ENCODE measurements at places on chromosomes 3 and 15. TPM values are rescaled to one million over a fixed set of nuclear protein-coding genes. Genes with fewer than 3 reads are reported as not detected.
A peak's percentile ranks its signal among the peaks of the same experiment; 100 is the strongest.

- no peak for DNase-seq
Measured at GRCh38 chr3:97810779-97811390, 10.9 kb upstream of the CRYBG3 start.

DNA sequence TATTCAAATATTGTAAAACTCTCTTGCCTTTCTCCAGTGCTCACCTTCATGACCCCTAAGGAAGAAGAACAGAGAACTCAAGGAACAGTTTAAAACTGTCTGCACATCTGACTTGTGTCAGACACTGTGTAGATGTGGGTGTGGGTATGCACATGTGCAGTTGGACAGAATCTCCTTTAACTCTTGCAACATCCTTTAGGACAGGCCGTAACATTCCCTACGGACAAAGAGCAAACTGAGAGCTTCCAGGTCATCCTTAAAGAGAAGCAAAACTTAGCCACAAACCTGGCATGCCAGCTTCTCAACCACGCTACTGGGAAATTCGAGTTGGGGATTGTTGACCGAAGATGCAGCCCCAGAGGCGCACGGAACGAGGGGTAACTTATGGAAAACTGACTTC lies 4.1 kb upstream of the SFMBT1 start:
- no peak for DNase-seq

- DNase-seq: peak; percentile 81
Measured at GRCh38 chr3:180855364-180855763, 57.1 kb upstream of the FXR1 start.

DNA sequence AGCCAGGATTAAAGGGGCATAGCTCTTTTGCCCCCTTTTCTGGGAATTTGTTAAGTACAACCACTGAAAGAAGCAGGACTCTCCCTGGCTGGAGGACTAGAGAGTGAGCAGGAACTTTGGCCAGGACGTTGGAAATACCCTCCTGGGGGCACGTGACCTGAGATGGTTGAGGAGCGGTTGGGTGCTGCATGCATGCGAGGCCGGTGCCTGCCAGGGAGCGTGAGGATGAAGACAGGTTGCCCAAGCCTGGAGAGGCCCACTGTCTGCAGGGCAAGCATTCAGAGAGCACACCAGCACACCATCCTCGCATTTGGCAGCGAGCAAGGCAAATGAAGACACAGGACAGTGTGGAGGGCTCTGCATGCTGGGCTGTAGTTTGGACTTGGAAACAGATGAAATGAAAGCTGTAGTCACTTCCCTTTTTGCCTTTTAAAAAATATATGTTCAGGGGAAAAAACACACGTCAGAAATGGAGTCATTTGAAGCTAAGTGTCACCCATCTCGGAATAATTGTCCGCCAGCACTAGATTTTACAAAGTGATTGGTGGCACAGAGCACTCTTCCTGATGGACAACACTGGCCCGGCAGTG lies 217.6 kb downstream of the SLCO3A1 start:
- DNase-seq: no peak

DNA sequence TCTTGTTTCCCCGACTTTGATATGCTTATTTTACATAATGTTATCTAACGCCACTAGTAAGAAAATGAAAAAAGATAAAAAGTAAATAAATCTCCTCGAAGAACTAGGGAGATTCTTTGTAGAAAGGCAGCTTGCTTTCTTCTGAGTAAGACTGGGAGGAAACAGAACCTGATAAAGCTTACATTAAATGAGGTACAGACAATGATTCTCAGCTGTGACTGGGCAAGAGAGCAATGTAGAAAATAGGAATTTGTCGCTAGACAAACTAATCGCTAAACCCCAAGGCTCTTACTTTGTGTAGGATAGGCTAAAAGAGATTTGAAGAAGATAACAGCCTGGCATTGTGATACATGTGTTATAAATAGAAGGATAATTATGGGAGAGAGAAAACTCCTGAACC lies 919.0 kb upstream of the ALCAM start:
- DNase-seq: no peak

DNA sequence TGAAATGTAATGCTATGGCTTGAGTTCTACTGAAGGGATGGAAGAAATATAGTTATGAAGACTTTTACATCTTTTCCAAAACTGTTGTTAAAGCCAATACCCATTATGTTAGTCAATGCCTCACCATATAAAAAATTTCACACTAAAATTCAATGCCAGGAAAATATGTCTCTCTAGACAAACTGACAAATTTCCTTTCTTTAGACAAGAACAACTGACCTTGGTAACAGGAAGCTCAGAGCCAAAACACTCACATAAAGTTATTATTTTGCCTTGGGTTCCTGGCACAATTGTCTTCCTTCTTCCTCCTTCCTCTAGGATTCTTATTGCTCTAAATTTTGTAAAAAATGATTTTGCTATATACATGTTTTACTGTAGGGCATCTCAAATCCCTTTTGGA lies 26.7 kb downstream of the INTS14 start:
- DNase-seq: no peak

DNA sequence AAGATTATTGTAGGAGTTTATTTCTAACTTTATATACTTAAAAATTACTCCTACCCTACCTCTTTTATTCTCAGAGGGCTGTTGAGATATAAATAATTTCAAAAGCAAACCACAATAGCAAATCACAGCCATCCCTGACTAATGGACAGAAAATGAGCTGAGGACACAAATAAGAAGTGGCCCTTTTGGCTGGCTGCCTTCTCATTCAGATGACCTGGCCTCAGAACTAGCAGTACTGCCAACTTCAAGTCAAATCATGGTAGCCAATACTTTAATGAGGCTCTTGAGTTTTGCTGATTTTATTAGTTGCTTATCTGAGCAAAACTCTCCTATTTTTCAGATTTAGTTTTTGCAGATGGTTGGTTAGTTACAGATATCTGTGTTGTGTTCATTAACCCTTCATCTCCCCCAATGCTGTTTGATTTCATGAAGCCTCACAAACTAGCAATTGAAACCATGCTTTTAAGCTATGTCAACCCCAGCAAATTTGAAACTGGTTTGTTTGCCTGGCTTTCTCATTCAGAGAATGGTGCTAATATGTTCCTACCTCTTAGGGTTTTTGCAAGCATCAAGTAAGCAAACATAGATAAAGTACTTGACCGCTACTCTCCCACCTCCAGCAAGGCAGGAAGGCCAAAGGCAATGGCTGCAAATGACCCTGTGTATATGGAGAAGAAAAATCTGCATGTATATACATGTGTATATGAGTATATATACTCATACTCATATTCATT lies 73.4 kb upstream of the HACD2 start:
- no peak for DNase-seq

DNA sequence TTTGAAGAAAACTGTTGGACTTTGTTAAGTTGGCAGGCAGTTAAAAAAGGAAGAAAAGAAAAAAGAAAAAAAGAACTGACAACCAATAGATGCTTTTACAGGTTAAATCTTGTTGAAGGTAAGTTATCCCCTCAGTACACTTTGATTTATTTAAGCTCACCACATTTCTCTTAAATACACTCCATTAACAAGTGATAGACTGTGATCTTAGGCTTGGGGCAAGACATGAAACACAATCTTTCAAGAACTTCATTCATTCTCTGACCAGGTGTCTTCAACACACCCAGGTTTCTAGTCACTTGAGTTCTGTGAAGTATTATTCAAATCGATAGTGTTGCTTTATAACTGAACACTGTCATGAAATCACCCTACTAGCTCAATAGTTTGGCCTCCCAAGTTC lies 751.9 kb downstream of the ROBO1 start:
- no peak for DNase-seq

ANKRD34C gene
- not detected for total RNA-seq

MORF4L1 gene
- 553 TPM for total RNA-seq

Measured in H9 (cell line).